ENCODE measurements at places on chromosomes 13 and 19. TPM values are rescaled to one million over a fixed set of nuclear protein-coding genes. Genes with fewer than 3 reads are reported as not detected.

DNA sequence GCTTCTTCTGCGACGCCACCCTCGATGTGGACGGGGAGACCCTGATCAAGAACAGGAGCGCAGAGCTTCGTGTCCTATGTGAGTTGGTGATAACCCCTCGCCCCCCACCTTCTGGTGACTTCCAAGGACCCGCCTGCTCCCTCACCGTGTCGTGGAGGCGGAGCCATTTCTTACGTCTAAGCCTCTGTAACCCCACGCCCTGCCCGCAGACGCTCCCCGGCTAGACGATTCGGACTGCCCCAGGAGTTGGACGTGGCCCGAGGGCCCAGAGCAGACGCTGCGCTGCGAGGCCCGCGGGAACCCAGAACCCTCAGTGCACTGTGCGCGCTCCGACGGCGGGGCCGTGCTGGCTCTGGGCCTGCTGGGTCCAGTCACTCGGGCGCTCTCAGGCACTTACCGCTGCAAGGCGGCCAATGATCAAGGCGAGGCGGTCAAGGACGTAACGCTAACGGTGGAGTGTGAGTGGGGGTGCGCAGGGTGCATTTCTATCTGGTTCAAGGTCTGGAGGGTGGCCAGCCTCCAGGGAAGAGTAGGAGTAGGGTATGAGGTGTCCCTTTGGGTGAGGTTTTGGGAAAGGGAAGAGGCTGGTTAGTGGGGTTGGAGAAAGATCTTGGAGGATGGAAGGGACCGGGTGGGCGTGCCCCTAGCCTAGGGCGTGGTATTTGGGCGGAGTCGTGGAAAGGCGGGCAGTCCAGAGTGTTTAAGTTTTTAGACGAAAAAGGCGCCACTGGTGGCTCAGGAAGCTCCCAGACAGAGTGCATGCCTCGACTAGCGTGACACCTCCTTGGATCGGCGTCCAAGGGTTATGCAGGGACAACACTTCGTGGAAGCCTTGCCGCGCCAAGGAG, 3.3 kb downstream of the ICAM5 start:
- no peaks in the 10 kb centered on the region for H3K4me1 ChIP-seq
- peak overlapping the region; percentile 39 for H3K27ac ChIP-seq
- no peak for DNase-seq
- H3K4me3 ChIP-seq: peak overlapping the region; percentile 79

- H3K4me3 ChIP-seq: no peak overlapping the region
- H3K4me1 ChIP-seq: no peaks in the 10 kb centered on the region
- no peaks in the 10 kb centered on the region for H3K36me3 ChIP-seq
Measured at GRCh38 chr13:98252931-98253470, 75.9 kb upstream of the RNF113B start.

DNA sequence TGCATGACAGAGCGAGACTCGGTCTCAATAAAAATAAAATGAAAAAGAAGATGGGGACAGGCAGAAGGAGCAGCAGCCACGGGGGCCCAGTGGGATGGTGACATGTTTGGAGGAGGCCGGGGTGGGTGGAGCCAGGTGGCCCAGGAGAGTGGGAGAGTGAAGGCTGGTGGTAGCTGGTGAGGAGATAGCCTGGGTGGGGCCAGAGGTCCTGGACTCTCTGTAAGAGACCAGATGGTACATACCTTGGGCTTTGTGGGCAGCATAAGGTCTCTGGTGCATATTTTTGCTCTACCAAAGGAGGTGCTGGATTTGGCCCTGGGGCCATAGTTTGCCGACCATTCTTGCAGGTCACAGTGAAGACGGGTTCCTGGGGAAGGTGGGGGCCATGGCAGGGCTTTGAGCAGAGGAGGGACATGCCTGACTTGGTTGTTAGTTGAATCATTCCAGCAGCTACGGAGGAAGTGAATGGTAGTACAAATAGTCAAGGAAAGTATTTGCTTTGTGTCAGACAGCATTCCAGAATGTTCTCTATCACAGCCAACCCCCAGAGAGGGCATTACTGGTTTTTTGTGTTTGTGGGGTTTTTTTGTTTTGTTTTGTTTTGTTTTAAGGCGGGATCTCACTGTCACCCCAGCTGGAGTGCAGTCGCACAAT, 69.1 kb downstream of the ARHGEF18 start:
- no peak overlapping the region for H3K4me3 ChIP-seq
- H3K27ac ChIP-seq: no peak overlapping the region
- H3K36me3 ChIP-seq: no peaks in the 10 kb centered on the region
- H3K4me1 ChIP-seq: peaks cover 5% of the 10 kb centered on the region
- H3K27me3 ChIP-seq: no peaks in the 10 kb centered on the region

DNA sequence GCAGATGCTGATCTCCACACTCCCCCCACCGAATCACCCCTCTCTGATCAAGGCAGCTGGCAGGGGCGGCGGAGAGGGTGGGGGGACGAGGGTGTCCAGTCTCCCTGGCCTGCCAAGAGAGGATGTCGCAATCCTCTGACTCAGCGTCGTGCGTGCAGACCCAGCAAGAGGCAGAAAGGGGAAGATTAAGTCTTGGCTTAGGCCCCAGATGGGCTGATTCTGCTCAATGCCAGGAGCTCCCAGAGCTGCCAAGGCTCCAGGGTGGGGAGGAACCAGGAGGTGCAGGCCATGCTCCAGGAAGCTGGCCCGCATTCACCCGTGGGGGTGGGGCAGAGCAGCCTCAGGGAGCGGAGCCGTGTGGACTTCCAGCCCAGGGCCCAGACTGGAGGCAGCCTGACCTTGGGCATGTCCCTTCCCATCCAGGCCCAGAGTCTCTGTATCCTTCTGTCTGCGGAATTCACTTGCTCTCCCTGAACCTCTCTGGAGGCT, 6.6 kb upstream of the BCL3 start:
- no peak overlapping the region for H3K4me3 ChIP-seq
- H3K4me1 ChIP-seq: peaks cover 64% of the 10 kb centered on the region
- peak; percentile 89 for DNase-seq
- no peaks in the 10 kb centered on the region for H3K36me3 ChIP-seq
- H3K27ac ChIP-seq: peak overlapping the region; percentile 90
- no peaks in the 10 kb centered on the region for H3K27me3 ChIP-seq

GRCh38 chr19:17448131-17448967, at the start of gene TMEM221:
Gene TMEM221, minus strand, starts transcription at chr19:17448668. Its CDS starts 206 bp downstream, at chr19:17448462.
- no peaks in the 10 kb centered on the region for H3K36me3 ChIP-seq
- no peak for DNase-seq
- no peaks in the 10 kb centered on the region for H3K27me3 ChIP-seq

The KISS1R gene
- total RNA-seq: 0.92 TPM

The HDGFL2 gene
- 56.9 TPM for total RNA-seq

The OSCAR gene
- total RNA-seq: 6.8 TPM

The EPN1 gene
- total RNA-seq: 361 TPM

GRCh38 chr19:58401840-58402421, 6.5 kb downstream of the RNF225 start:
- DNase-seq: no peak
- H3K36me3 ChIP-seq: no peaks in the 10 kb centered on the region
- H3K4me1 ChIP-seq: peaks cover 26% of the 10 kb centered on the region
- peak overlapping the region; percentile 93 for H3K4me3 ChIP-seq

- H3K36me3 ChIP-seq: no peaks in the 10 kb centered on the region
- H3K4me1 ChIP-seq: peaks cover 39% of the 10 kb centered on the region
- no peak overlapping the region for H3K27ac ChIP-seq
- H3K4me3 ChIP-seq: no peak overlapping the region
Measured at GRCh38 chr19:3381701-3382372, 15.5 kb downstream of the NFIC start.

- no peak for DNase-seq
- H3K4me1 ChIP-seq: no peaks in the 10 kb centered on the region
- H3K36me3 ChIP-seq: no peaks in the 10 kb centered on the region
- no peaks in the 10 kb centered on the region for H3K27me3 ChIP-seq
Measured at GRCh38 chr13:28392428-28392827, 102.5 kb downstream of the FLT1 start.

The EEF2 gene
- total RNA-seq: 1,391 TPM

The SCN1B gene
- 4.6 TPM for total RNA-seq

- H3K4me3 ChIP-seq: no peak overlapping the region
- H3K27ac ChIP-seq: no peak overlapping the region
- no peaks in the 10 kb centered on the region for H3K27me3 ChIP-seq
- DNase-seq: no peak
- H3K36me3 ChIP-seq: no peaks in the 10 kb centered on the region
Measured at GRCh38 chr13:51913421-51914136, 51.8 kb downstream of the CCDC70 start.

The PRMT1 gene
- 219 TPM for total RNA-seq

DNA sequence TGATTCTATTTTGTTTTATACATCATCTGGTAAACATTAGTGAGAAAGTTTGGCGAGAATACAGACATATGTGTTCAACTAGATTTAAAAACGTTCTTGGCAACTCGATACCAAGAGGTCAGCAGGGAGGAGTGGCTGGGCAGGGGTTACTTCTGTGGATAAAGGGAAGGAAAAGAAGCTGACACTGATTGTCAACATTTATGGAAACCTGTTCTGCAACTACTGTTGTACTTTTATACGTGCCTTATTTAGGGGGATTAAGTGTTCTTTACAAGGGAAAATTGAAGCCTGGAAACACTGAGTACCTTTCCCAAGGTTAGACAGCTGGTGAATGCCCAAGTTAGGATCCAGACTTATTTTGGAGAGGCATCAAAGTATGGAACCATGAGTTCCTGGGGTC, 65.0 kb downstream of the MTUS2 start:
- no peaks in the 10 kb centered on the region for H3K27me3 ChIP-seq
- H3K27ac ChIP-seq: no peak overlapping the region
- H3K4me3 ChIP-seq: no peak overlapping the region
- no peak for DNase-seq
- no peaks in the 10 kb centered on the region for H3K4me1 ChIP-seq
- no peaks in the 10 kb centered on the region for H3K36me3 ChIP-seq

DNA sequence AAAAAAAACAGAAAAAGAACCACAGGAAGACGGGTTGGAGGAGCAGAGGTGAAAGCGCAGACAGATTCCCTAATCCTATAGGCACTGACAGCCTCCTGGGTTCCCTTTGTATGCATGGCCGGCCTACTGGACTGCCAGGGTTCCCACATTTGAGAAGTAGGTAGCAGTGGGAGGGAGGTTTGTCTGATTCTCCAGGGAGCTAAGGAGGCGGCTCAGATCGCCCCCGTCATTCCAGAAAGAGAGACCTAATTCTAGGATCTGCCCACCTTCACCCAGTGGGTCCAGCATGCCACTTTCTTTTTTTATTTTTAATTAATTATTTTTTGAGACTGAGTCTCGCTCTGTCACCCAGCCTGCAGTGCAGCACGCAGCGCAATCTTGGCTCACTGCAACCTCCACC, 9.7 kb upstream of the CCL25 start:
- no peaks in the 10 kb centered on the region for H3K4me1 ChIP-seq
- H3K27me3 ChIP-seq: no peaks in the 10 kb centered on the region
- H3K36me3 ChIP-seq: no peaks in the 10 kb centered on the region
- DNase-seq: no peak

The PRODH2 gene
- not detected for total RNA-seq

- peak; percentile 42 for DNase-seq
- H3K4me3 ChIP-seq: no peak overlapping the region
- H3K4me1 ChIP-seq: peaks cover 5% of the 10 kb centered on the region
- H3K27ac ChIP-seq: no peak overlapping the region
- H3K36me3 ChIP-seq: no peaks in the 10 kb centered on the region
Measured at GRCh38 chr19:5967994-5968430, 9.9 kb downstream of the RANBP3 start.

- no peaks in the 10 kb centered on the region for H3K36me3 ChIP-seq
- H3K4me3 ChIP-seq: no peak overlapping the region
- no peak for DNase-seq
- no peak overlapping the region for H3K27ac ChIP-seq
- no peaks in the 10 kb centered on the region for H3K4me1 ChIP-seq
- H3K27me3 ChIP-seq: no peaks in the 10 kb centered on the region
Measured at GRCh38 chr19:45385392-45386221, 15.2 kb upstream of the ERCC2 start.

The PTH2 gene
- total RNA-seq: not detected

DNA sequence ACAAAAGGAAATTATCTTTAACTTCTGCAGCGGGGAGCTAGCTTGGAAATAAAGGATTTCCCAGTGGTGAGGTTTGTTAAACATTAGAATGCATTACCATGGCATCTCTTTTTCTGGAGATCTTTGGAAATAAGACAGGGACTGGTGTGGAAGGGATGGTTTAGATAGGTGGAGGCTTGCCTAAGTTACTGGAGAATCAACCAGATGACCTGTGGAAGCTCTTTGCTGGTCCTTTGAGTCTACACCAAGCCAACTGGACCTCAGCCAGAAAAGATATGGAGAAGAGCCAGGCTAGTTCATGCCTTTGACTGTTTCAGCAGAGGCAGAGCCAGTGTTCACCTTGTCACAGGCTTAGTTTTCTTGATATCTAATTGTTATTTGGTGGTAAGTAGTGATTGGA, 134.7 kb downstream of the KCNRG start:
- DNase-seq: no peak
- no peaks in the 10 kb centered on the region for H3K27me3 ChIP-seq
- H3K27ac ChIP-seq: peak overlapping the region; percentile 8
- H3K4me3 ChIP-seq: no peak overlapping the region

DNA sequence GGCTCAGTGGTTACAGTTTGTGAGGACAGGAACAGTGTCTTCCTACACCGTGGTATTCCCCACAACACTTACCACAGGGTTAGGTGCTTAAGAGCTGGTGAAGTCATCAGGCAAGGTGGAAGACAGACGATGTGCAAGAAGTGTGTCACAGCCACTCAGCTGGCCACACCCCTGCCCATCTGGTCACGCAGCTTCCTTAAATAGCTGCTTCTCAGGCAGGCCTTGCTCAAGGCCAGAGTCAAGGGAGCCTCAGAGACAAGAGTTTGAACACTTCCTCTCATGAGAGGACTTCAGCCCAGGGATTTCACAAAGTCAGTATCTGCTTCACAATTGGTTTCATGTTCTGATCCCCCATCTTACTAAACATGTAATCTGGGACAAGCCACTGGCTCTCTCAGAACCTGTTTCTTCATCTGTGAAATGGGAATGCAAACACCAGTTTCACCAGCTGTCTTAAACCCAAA, 80.3 kb upstream of the FRY start:
- no peak overlapping the region for H3K4me3 ChIP-seq
- H3K4me1 ChIP-seq: no peaks in the 10 kb centered on the region
- H3K27me3 ChIP-seq: no peaks in the 10 kb centered on the region
- H3K27ac ChIP-seq: no peak overlapping the region
- H3K36me3 ChIP-seq: no peaks in the 10 kb centered on the region
- DNase-seq: no peak

The VSIG10L gene
- total RNA-seq: 3.3 TPM

GRCh38 chr19:17841810-17842662, 5.7 kb downstream of the JAK3 start:
- peak overlapping the region; percentile 34 for H3K4me3 ChIP-seq
- H3K27me3 ChIP-seq: no peaks in the 10 kb centered on the region
- no peaks in the 10 kb centered on the region for H3K4me1 ChIP-seq
- DNase-seq: peak; percentile 67

The KLK3 gene
- total RNA-seq: not detected

GRCh38 chr13:98415326-98416070, 161.4 kb downstream of the STK24 start:
- no peak overlapping the region for H3K4me3 ChIP-seq
- no peak for DNase-seq
- H3K36me3 ChIP-seq: no peaks in the 10 kb centered on the region
- no peaks in the 10 kb centered on the region for H3K27me3 ChIP-seq

DNA sequence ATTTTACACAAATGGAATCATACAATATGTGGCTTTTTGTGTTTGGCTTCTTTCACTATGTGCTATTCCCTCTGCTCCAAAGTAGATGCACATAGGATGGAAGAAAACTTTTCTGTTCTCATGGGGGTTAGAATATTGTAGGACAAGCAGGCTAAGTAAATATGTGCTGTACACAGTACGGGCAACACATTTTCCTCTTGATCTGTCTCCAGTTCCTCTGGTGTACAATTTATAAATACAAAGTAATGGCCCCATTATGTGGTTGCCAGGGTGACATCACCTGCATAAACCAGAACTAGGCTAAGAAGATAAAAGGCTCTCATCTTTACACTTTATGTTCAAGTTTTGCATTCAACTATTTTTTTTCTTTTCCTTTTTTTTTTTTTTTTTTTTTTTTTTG, 41.0 kb upstream of the SOX21 start:
- no peak overlapping the region for H3K4me3 ChIP-seq
- no peaks in the 10 kb centered on the region for H3K36me3 ChIP-seq
- no peak overlapping the region for H3K27ac ChIP-seq
- no peaks in the 10 kb centered on the region for H3K4me1 ChIP-seq
- H3K27me3 ChIP-seq: no peaks in the 10 kb centered on the region
- no peak for DNase-seq

All from Panc1 (cell line).